ENCODE measurements at places on chromosomes 6 and 20. TPM values are rescaled to one million over a fixed set of nuclear protein-coding genes. Genes with fewer than 3 reads are reported as not detected.

The SPATA25 gene
- not detected for total RNA-seq

The SULF2 gene
- total RNA-seq = 2.1 TPM

The C6orf15 gene
- not detected for total RNA-seq

The DAAM2 gene
- not detected for total RNA-seq

The NDRG3 gene
- total RNA-seq = 20.6 TPM

The PREX1 gene
- 167 TPM for total RNA-seq

The IMPG1 gene
- not detected for total RNA-seq

The XKR7 gene
- total RNA-seq = not detected

The TRIM40 gene
- total RNA-seq = not detected

The STMND1 gene
- not detected for total RNA-seq

The TREM2 gene
- total RNA-seq = not detected

The KHDC3L gene
- not detected for total RNA-seq

The NOX3 gene
- total RNA-seq = not detected

The ENPP5 gene
- total RNA-seq = 0.14 TPM

The KHDC1L gene
- total RNA-seq = not detected

The VIP gene
- not detected for total RNA-seq

The ZNF831 gene
- total RNA-seq = 5.7 TPM

The PTK6 gene
- not detected for total RNA-seq

Measured in natural killer cell treated with Interleukin-12 subunit alpha and Interleukin-12 subunit beta and Interleukin-15 and Interleukin-18, amount 100 ng/mL, for 72 hours (primary cell).